ENCODE measurements at places on chromosomes 7 and 10.

GRCh38 chr10:86375204-86375603, 8.6 kb upstream of the GRID1 start:
- no peak for DNase-seq

- DNase-seq, result no peak
Observed at GRCh38 chr7:152078786-152079185, 53.3 kb downstream of the GALNT11 start.

- DNase-seq, result no peak
Observed at GRCh38 chr7:150972741-150973140, 5.4 kb downstream of the KCNH2 start.

DNA sequence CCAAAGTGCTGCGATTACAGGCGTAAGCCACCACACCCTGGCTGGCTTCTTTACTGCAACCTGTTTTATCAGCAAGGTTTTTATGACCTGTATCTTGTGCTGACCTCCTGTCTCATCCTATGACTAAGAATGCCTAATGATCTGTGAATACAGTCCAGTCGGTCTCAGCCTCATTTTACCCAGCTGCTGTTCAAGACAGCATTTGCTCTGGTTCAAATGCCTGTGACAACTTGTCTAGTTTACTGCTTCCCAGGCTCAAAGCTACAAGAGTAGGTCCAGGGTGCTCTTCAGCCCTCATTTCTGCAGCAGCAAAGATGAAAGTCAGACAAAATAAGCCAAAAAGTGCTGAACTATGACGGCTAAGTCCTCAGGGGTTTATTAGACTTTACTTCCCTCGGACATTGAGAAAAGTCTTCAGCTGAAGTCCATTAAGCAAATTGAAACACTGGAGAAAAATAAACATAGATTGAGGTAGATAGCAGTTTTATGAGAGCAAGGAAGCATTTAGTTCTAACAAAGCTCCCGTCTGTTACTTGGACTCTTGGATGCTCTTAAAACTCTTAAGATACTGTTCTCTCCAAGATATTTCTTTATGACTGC, 12.5 kb upstream of the LYZL1 start:
- DNase-seq, result no peak

DNA sequence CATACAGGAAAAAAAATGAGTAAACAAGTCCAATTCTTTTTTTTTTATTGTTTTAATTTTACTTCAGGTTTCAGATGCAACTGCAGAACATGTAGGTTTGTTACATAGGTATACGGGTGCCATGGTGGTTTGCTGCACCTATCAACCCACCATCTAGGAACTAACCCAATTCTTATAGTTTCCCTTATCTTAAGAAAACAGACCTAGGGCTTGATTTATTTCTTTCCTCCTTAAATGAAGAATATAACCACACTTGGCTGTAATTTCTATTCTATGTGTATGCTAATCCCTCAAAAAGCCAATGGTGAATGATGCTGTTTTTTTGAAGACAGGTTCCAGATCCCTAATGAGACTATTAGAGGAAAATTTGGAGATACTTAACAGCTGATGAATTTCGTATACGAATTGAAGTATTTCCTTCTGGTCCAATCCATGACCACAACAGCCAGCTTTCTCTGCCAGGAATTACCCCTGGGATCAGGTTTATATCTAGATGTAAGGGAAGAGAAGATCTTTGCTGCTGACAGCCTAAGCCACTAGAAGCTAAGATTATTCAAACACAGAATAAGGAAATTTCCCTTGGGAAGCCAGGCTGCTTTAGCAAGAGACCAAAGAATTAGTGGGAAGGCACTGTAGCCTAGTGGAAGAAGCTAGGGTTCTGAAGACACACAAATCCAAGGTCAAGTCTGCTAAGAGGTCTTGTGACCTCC, 115.8 kb downstream of the INHBA start:
- no peak for DNase-seq

All from stimulated activated CD8-positive, alpha-beta memory T cell treated with anti-CD3 and anti-CD28 coated beads, Interleukin-7, amount 100 ng/mL, for 24 hours (primary cell).